Kidney epithelial cell (primary cell): ENCODE measurements at places on chromosomes 12 and 14. TPM values are rescaled to one million over a fixed set of nuclear protein-coding genes. Genes with fewer than 3 reads are reported as not detected.

GRCh38 chr12:118541071-118541470, 164.7 kb downstream of the SUDS3 start:
- DNase-seq, result no peak

DNA sequence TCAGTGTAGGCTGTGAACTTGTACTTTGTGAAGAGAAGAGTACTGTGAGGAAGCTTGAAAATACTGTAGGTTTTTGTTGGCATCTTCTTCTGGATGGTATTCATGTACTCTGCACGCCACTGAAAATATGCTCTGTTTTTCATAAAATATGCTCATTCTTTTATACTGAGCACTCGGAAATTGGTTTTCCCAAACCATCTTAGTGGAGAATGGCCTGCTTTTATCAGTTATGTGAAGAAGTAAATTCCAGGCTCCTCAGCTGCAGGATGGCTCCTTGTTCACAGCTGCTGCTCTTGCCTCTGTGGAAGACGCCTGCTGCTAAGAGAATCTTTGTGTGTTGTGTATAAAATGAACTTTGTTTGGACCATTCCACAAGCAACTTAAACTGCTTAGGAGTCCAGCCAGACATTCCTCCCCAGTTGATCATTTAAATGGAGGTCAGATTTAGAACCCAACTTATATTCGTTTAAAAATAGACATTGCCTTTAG, 443.5 kb upstream of the RGS6 start:
- DNase-seq, result no peak

DNA sequence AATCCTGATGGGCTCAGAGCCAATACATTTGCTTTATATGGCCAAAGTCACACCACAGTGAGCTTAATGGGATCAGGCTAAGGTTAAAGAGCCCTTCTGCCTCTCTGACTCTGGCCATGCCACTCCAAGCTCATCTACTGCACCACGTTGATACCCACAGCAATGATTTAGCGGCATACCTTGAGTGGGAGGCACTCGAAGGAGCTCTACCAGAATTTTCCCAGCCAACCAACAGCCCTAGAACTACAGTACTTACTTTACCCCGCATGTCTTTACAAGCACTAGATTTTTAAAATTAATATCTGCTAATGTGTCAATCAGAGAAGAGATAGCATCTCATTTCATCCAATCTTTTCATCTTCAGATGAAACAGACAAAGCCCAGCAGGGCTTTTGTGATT, 300.5 kb downstream of the GRIN2B start:
- no peak for DNase-seq

GPR135 gene
- 0.71 and 1.9 TPM in 2 replicates for total RNA-seq

ANO2 gene
- 0.48 and 1.5 TPM in 2 replicates for total RNA-seq

GRCh38 chr12:22787557-22787956, 162.6 kb downstream of the ETNK1 start:
- no peak for DNase-seq

PYM1 gene
- total RNA-seq, result 43.5 and 47.6 TPM in 2 replicates

DNA sequence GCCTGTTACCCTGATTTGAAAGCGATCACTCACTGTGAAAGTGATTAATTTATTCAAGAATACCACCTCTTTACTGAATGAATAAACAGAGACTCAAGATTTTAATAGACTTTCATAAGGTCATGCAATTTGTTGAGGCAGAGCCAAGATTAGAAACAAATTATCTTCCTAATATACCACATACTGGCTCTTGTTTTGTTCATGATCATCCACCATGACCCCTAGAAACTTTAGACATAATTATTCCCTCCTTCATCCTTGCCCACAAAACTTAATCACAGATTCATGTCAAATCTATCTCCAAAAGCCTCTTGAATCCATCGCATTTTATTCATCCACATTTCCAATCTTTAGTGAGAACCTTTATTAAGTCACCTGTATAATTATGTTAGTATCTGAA, 152.3 kb downstream of the ATXN7L3B start:
- no peak for DNase-seq

LALBA gene
- not detected in 2 replicates for total RNA-seq

B4GALNT3 gene
- total RNA-seq, result 5.1 and 6.8 TPM in 2 replicates

ACTR6 gene
- total RNA-seq, result 25.3 and 35.7 TPM in 2 replicates

GRCh38 chr12:131370791-131371347, 340.0 kb upstream of the SFSWAP start:
- no peak for DNase-seq

TAS2R31 gene
- total RNA-seq, result 0.84 and 2.6 TPM in 2 replicates

PLEKHG7 gene
- not detected in 2 replicates for total RNA-seq

- no peak for DNase-seq
These were observed 16.7 kb upstream of the ZDHHC22 start for GRCh38 chr14:77158175-77158881.

- DNase-seq, result no peak
These were observed 94.5 kb upstream of the NRXN3 start for GRCh38 chr14:78075555-78076277.

DNA sequence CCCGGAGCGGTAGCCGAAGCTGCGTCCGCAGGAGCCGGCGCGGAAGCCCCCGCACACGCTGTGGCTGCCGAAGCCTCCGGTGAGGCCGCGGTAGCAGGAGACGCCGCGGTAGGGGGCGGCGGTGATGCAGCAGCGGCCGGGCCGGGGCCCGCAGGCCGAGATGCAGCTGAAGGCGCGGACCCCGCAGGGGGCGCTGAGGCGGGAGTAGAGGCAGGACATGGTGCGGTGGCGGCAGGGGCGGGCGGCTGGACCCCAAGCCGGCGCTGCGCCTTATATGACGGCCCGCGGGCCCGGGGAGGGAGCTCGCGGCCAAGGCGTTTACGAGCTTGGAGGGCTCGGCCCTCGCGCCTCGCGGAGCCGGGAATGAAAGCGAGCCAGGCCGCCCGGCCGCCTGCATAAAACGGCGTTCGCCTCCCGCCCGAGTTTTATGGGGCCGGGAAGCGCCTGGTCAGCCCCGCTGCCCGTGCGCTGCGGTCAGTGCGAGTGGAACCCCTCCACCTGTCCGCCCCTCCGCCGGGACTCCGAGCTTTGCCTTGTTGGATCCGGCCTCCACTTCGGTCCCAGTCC, 16.0 kb upstream of the KRT86 start:
- DNase-seq, result no peak

INHBC gene
- total RNA-seq, result not detected in 2 replicates

- no peak for DNase-seq
These were observed 96.9 kb downstream of the PAPOLA start for GRCh38 chr14:96599076-96599475.

GRCh38 chr12:129202109-129202814, 349.0 kb downstream of the GLT1D1 start:
- DNase-seq, result no peak

DNA sequence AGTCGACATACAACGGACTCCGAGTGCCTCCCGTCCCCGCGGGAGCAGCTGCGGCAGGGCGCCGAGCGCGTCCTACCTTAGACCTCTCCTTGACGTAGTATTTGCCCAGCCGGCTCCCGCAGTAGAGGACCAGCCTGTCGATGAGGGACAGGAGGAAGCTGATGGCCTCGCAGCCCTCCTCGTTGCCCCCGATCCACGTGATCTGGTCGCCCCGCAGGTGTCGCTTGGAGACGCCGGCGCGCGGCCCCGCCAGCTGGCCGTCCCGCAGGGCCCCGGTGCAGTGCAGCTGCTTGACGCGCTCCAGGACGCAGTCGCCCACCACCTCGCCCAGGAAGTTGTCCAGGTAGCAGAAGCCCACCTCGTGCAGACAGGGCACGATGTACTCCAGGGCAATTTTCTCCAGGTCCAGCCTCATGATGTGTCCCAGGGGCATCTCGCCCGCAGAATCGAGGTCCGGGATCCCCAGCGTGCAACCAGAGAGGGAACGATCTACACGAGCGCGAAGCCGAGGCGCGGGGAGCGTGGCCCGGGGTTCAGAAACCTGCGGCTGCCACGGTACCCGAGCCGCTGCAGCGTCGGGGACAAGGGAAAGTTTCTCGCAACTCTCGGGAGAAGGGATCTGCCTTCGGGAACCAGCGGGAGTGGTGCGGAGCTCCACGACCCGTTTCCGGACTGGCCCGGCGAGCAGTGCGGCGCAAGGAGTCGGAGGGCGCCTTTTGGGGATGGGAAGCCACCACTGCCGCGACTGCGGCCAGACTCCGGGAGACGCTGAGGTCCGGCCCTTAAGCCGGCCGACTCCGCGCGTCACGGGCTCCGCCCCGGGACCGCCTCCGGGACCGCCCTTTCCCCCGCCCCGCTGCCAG, at the start of gene EGLN3:
TSS of gene EGLN3 (minus strand) at position 755 of the 863 bp plus-strand sequence. CDS start at position 433, 322 bp downstream.
- peak; percentile 26 for DNase-seq
